ENCODE measurements at places on chromosomes 2 and 18.

GRCh38 chr2:96868555-96869280, 1.2 kb downstream of the SEMA4C start:
- DNase-seq = peak; percentile 94

DNA sequence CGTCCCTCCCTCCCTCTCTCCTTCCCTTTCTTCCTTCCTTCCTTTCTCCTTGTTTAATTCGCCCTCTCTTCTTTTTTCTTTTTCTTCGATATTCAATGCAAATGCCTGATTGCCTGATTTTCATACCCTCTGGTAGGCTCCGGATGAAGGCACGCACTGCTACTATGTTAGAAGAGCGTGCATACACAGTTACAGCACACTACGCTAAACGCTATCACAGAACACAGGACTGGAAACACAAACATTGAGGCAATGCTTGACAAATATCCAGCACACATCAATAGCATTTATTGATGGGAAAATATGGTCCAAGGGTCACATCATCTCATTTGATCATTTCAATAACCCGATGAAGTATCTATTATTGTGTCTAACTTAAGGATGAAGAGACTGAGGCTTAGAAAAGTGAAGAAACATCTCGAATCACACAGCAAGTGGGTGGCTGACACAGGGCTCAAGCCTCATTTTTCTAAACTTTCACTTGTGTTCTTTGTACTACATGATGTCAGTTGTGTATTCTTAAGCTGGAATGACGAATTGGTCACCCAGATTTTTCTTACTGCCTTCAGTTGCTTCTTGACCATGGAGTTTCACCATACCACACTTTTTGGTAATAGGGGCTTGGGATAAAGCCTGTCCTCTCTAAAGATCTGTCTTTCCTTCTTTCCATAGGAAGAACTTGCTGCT, 101.8 kb downstream of the TRIB2 start:
- DNase-seq = no peak

- no peak for DNase-seq
Observed at GRCh38 chr2:42336361-42336965, 24.6 kb downstream of the COX7A2L start.

GRCh38 chr2:187869195-187869594, 315.0 kb upstream of the TFPI start:
- no peak for DNase-seq

- DNase-seq = no peak
Observed at GRCh38 chr2:43102366-43103092, 123.9 kb downstream of the ZFP36L2 start.

DNA sequence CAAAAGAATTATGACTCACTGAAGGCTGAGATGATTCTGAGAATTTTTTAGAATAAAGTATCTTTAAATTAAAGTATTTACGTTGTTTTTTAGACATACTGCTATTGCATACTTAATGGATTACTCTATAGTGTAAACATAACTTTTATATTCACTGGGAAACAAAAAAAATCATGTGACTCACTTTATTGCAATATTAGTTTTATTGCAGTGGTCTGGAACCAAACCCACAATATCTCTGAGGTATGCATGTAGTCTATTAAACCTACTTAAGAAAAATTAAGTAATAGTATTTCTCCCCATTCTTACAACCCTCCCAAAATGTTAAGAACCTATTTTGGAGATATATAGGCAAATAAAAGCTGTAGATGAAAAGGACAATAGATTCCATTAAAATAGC, 142.9 kb upstream of the ZNF521 start:
- peak; percentile 70 for DNase-seq

DNA sequence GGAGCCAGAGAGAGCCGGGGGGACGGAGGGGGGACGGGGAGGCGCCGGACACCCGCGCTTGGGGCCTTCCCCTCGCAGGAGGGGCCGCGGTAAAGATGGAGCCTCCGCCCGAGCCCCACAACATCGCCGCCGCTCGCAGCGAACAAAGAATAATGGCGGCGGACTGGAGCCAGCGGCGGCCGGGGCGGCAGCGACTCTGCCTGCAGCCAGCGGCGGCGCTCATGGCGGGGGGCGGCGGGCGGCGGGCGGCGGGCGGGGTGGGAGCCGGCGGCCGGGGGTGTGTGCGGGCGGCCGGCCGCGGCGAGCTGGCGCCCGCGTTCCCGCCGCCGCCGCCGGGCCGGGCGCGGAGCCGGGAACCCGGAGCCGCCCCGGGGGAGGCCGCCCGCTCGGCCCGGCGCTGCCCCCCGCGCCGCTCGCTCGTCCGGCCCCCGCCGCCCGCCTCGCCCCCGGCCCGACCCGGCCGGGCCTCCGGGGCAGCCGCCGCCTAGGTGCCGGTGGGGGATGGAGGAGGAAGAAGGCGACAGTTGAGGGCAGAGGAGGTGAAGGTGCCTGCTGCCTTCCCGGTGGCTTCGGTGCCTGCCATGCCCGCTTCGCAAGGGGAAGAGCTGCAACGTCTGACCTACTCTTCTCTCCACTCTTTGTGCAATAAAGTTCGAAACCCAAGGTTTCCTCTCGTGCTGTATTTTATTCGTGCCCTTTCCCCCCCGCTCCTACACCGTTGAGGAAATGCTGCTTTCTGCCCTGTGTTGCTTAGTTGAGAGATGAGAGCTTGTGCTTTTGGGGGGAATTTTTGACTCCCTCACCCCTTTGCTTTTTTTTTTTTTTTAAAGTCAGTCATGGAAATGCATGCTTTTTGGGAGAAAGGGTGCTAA, 634 bp downstream of the CREB1 start:
- peak; percentile 38 for DNase-seq

DNA sequence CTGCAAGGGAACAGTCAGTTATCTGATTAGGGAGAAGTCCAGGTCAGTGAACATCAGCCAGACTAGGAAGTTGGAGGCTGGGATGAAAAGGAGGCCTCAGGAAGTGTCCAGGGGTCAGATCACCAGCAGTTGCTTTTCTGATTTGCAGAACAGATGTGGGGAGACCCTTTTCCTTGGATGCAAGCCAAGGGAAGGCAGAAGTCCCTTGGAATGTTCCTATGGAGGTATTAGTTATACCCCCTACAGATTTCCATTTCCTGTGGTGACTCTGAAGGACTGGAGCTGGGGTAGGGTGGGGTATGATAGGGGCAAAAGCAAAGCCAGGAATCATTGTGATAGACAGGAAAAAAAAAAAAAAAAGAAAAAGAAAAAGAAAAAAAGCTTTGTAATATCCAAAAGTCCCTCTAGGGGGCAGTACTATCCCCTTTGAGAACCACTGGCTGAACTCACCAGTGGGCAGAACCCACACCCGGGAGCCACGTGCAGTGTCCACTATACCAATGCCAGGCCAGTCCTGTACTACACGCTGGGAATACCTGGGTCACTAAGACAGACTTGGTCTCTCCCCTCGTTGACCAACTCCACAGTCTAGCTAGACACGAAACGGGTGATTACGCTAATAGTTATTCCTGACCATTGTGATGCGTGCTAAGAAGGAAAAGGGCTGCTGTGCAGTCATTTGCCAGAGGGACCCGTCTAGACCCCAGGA, 7.4 kb downstream of the DYSF start:
- no peak for DNase-seq

- DNase-seq = no peak
Observed at GRCh38 chr18:39825485-39826150, 2129.4 kb upstream of the PIK3C3 start.

- peak; percentile 23 for DNase-seq
Observed at GRCh38 chr2:168730344-168730743, 72.1 kb upstream of the NOSTRIN start.

- DNase-seq = no peak
Observed at GRCh38 chr2:128299628-128300027, 19.0 kb downstream of the HS6ST1 start.

DNA sequence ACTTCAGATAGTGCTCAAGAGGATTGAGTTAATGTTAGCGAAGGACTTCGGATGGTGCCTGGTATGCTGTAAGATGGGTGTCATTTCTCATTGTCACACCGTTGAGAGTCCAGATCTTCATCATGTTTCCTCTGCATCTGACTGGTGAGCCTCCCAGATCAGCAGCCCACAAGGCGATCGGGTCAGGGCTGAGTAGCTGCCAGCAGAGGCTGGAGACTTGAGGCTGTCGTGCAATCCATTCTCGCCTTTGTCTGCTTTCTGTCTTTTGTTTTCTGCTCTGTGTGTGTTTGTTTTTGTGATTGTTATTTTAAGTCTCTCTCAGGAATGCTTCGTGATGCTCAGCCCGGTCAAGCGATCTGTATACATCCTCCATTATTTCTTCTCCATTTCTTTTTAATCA, 95.8 kb downstream of the TGOLN2 start:
- no peak for DNase-seq

DNA sequence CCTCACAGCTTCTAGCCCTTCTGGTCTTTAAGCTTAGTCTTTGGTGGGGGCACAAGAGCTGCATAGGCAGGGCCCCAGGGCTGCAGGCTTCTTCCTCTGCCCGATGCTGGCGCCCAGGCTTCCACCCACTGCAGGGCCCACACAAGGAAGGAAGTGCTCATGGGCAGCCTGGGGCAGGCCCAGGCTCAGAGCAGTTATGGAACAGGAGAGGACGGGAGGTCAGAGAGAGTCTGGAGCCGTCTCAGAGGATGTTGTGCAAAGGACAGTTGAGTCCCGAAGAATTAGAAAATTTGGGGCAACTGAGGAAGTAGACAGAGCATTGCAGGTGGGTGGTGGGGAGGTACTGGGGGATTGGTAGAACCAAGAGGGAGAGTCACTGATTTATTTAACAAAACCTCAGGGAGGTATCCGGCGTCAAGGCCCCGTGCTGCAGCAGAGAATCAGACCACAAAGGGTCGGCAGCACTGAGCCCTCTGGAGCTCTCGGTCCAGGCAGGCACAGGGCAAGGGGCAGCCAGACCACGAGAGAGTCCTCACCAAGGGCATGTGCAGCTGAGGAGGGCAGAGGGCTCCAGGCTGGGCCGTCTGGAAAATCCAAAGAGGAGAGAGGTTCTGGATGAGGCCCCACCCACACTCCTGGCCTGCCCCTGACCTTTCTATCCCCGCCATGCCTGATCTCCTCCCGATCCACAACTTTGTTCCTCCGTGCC, 110.8 kb upstream of the GLI2 start:
- DNase-seq = no peak

DNA sequence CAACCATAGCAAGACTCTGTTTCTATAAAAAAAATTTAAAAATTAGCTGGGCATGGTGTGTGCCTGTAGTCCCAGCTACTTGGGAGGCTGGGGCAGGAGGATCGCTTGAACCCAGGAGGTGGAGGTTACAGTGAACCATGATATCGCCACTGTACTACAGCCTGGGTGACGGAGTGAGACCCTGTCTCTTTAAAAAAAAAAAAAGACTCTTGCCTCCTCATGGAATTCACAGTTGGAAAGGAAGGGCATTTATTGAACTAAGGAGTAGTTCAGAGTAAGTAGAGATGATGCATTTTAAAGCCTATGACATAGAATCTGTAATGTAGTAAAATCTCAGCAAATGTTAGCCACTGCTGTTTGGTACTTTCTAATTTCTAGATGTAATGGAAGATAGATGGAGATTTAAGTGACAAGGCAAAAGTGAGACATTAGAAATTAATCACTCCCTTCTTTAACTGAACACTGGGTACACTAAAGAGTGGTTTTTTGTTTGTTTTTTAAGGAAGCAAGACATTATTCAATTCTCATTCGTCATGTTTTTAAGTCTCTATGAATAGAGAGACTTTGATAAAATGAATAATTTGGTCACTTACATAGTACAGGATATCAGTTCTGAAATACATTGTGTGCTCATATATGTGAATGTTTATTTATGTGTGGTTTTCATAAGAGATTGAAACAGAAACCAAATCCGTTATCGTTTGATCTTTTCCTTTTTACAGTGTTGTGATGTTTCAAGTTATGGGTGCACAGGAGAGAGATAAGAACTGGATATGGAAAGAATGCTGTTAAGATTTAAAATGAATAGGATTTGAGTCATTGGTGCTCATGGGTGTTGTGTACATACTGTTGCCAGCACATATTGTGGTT, 186.1 kb upstream of the STON1 start:
- peak; percentile 79 for DNase-seq

DNA sequence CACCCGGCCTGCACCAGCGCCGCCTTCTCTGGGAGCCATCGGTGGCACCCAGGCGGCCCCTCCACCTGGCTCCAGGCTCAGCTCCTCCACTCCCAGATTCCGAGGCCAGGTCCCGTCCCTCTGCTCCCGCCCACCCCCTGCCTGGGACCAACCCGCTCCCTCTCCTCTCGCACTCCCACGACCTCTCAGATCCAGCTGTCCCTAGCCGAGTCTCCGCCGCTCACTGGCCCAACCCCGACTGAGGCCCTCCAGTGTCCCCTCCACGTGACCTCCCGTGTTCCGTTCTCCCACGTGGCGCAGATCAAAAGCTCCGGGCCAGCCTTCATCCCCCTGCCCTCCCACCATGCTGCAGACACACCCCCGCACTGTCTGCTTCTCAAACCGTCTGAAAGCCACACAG, 14.4 kb upstream of the SALL3 start:
- DNase-seq = no peak

- DNase-seq = peak; percentile 77
Observed at GRCh38 chr2:196274387-196274809, 103.0 kb upstream of the STK17B start.

DNA sequence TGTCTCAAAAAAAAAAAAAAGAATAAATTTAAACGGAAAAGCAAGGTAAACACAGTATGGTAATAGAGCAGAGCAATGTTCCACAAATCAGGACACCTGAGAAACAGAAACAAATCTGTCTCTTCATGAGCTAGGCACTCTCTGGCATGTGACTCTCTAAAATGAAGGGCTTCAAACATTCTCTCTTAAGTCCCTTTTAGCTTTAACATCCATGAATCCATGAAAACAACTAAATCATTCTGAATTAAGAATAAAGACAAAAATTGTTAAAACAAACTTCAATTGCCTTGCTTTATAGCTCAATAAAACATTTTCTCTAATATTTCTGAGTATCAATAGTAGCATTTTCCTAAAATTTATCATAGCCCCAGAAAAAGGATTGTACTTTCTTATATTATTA, 132.1 kb downstream of the NBAS start:
- DNase-seq = no peak

DNA sequence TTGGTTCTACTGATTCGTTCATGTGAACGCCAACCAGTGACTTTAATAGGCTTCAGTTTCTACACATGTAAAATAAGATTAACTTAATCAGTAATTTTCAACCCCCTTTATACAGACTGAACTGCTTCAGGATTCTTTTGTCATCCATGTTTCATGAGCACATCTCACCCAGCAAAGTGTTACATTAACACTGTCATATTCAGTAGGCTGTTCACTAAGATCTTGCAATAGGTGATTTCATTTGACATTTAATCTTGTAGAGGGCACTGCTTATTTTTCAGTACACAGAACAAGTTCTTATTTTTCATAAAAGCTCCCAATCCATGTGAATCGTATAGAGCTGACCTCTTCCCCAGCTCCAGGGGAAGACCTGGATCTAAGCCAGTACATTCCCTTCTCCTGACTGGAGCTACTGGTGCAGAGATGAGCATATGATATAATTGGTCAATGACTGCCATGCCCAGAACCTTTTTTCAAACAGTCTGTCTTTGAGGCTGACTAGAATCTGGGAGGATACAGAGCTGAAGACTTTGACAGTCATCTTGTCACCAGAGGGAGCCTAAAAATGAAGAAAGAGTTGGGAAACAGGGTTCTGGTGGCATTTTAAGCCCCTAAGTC, 72.2 kb upstream of the CHRNA1 start:
- DNase-seq = peak; percentile 98

DNA sequence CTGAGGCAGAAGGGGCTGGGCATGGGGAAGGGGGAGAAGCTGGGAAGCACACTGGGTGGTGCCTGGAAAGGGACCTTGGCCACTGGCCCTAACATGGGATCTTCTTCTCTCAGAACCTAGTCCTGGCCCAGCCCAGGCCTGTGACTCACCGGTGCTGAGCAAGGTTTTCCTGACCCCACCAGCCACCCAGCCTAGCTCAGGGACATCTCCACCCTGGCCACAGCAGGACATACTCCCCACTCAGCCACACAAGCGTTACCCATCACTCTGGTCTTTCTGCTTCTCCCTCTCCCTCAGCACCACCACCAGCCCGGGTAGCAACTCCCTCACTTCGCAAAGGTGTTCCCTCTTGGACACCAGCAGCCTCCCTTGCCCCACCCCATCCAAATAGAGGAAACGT, 22.8 kb downstream of the TNS1 start:
- no peak for DNase-seq

All from fibroblast of skin of right quadriceps (primary cell).